ENCODE measurements at places on chromosomes 4 and X.

DNA sequence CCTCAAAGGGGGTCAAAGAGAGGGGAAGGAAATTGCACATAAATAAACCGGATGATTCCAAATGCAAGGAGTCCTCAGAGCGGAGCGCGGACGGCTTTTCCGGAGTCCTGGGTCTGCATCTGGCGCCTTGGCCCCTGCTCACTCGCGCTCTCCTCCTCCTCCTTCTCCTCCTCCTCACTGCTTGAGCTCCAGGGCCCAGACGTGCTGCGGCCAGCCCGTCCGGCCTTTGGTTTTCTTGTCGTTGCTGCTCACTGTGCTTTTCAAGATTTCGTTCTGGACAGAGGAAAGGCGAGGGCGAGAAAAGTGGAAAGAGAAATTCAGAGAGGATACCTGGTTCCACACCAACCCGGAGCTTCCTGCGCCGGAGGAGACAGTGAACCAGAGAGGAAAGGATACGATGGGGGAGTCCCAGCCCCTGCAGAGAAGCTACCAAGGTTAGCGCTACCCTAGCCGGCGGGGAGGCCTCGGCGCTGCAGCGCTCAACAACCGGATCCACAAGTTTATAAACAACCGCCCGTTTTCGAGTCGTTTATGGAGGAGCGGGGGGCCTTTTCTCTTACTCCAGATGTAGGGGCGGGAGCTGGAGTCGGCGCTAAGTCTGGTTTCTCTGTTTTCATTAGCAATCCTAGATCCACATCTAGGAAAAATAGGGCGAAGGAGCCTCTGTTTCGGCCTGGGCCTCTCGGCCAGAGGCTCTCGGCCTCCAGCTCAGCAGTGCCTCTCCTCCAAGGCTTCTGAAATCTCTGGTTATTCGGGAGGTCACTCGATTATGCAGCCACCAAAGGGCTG lies 2.7 kb downstream of the HAND2 start:
- no peak for DNase-seq

- no peak for DNase-seq
These were observed 97.9 kb upstream of the GUCY1A1 start for GRCh38 chr4:155568641-155569220.

DNA sequence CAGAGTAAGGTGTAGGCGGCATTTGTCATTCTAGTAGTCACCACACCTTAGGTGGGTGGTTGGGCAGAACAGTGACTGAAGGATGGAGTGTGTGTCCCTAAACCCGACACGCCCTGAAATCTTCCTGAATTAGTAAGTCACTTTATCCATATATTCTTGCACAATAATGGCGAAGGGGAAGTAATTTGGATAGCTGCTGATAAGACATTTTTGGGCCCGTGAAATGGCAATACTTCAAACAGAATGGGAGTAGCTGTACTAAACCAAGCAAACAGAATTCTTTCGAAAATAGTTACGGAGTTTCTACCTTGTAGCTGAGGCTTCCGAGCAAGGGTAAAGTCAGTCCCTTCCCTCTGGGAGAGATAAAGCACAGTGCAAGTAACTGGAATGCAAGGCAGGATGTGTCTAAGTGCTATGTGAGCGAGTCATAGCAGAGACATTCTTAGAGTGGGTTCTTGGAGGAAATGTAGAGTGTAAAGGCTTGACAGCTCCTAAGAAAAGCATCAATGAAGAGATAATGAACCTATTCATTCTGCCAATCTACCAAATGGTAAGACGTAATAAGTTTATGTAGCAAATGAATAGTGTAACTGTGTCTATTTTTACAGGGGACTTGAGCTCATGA lies 72.8 kb downstream of the CLCN5 start:
- no peak for DNase-seq

DNA sequence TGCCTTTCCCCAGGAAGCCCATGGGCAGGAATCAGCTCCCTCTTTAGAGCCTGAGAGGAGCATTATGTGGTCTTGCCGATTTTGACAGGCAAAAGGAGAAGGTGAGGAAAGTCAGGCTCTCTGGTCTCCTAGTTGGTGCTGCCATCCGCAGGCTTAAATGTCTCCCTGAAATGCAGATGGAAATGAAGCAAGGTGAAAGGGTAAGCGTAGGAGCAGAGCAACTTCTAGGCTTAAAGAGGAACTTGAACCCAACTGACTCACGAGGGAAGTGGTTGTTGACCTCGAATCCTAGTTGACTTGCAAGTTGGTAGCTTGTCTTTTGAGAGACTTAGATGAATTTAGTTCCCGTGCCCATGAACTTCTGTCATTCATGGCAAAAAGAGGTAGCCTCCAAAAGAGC lies 205.9 kb downstream of the PTTG2 start:
- no peak for DNase-seq

DNA sequence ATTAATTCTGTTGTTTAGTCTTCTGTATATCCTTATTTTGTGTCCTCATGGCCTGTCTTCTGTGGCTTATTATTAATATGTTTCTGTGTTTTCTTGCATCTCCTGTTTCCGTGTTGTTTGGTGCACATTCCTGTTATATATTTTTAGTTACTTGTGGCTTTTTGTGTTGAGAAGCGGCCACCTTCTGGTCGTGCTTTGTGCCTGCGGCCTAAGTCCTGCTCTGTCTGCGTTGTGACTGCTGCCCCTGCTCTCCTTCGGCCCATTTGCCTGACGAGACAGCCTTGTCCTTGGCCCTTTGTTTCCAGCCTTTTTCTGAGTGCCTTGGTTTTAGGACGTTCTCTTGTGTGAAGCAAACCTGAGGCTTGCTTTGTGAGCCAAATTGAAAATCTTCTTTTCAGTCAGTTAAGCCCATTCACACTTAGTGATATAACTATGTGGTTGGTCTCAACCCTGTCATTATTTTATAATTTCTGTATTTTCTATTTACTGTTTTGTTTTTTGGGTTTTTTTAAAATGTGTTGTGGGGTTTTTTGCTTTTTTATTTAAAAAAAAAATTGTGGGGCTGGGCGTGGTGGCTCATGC lies 43.8 kb downstream of the TNIP2 start:
- no peak for DNase-seq

DNA sequence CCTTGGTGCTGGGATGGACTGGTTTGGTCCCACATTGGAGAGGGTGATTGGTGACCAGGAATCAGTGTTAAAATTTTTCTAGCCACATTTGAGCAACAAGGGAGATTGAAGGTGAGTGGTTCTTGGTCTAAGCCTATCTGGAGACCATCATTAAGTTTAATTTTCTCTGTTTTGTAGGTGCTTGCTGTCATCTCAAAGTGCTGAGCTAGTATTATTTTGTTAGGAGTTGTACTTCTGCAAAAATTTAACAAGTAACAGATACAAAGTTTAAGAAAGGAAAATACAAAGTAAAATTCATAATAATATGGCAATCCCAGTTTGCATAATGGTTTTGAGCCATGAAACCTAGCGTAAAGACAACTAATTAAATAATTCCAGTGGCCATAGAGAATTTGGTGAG lies 66.5 kb downstream of the RAP1GDS1 start:
- DNase-seq: no peak

GRCh38 chrX:153565996-153566580 lies 32.9 kb downstream of the CCNQ start:
- DNase-seq: no peak

DNA sequence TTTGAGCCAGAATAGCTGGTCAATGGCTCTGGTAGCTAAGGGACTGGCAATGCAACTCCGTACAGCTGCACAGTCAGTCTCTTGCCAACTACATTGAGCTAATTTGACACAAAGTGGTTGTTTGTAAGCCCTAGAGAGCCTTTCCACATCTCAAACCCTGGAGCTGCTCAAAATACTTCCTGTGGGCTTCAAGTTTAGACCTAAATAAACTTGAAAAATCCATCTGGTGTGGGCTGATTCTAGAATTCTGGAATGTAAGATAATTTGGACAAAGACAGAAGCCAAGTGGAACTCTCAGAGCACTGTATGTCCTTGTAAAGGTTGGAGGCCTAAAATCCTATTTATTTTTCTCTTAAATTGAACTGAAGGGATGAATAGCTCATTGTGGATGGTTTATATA lies 380.8 kb downstream of the SPRY1 start:
- DNase-seq: no peak

GRCh38 chr4:88817740-88818139 lies 120.1 kb upstream of the NAP1L5 start:
- DNase-seq: no peak

DNA sequence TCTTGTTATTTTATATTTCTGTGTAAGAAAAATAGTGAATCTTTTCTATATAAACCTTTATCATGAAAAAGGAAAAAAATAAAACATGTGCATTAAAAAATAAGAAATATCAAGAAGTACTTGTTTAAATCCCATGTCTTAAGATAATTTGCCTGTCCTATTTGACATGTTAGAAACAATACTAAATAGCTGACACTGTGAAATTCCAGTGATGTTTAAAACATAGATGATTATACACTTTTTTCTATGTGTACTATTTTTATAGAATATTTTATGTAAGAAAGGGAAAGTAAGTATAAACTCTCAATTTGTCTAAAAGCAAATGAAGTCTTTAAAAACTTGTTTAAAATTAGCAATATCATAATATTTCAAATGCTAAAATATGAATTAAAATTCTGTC lies 543.2 kb upstream of the ATOH1 start:
- DNase-seq: no peak

DNA sequence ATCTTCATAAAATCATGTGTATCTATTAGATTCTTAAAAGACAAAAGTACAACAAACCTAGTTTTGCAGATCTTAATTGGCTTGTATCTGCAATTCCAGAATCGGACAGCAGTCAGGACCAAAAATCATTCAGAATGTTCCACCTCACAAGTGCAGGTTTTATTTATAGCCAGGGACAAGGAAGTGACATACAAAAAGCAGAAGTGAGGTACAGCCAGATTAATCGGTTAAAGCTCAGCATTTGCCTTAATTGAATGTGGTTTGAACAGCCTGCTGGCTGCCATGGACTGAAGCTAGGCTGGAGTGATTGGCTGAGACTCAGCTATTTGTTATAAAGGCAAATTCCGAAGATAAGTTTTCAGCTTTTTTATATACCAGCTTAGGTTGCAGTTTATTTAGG lies 932.6 kb downstream of the C4orf33 start:
- DNase-seq: no peak

DNA sequence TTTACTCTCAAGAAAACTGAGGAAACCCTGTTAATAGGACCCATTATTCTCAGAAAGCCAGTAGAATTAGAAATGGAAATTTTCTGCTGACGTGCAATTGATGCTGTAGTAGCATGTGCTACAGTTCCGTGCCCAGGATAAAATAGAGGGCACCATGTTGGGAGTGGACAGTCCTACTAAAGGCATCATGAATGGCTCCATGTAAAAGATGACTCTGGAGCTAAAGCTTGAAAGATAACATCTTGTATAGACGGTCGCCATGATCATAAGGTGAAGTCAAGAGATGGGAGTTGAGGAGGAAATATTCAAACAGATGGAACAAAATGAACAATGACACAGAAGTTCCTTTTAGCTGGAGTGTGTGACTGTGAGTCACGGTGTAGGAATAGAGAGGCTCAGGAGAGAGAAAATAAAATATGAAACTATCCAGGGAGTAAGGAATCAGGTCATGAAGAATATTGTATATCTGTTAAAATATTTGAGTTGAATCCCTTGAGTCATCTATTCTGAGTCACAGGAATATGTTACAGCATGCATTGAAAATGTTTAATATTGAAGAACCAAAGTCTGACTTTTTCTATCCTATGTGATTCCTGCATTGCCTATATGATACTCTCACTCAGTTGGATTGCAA lies 31.8 kb downstream of the ANXA10 start:
- no peak for DNase-seq

DNA sequence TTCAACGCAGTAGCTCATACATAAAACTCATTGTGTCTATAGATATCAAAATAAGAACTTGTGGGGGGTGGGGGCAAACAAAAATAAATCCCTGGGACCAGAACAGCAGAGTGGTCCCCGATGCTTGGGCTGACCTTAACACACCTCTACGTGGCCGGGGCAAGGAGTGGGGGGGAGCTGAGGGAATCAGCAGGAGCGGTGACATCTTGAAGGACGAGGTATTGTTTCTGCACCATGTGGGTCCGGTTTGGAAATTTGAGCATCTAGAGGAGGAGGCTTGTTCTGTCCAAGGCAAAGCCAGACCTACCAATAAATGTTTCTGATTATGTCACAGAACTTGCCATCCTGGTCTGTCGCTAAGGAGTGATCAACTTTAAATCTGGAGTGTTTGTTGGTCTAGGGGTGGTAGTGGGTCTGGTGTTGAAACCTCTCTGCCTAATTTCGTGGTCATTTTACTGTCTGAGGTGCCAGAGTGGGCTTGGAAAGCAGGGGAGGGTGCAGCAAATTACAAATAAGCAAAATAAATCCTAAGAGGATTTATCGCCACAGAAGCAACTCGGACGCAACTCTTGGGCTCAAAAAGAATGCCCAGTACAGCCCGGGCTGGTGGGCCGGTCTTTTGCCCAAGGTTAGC lies 774 bp upstream of the RAPGEF2 start:
- DNase-seq: no peak

DNA sequence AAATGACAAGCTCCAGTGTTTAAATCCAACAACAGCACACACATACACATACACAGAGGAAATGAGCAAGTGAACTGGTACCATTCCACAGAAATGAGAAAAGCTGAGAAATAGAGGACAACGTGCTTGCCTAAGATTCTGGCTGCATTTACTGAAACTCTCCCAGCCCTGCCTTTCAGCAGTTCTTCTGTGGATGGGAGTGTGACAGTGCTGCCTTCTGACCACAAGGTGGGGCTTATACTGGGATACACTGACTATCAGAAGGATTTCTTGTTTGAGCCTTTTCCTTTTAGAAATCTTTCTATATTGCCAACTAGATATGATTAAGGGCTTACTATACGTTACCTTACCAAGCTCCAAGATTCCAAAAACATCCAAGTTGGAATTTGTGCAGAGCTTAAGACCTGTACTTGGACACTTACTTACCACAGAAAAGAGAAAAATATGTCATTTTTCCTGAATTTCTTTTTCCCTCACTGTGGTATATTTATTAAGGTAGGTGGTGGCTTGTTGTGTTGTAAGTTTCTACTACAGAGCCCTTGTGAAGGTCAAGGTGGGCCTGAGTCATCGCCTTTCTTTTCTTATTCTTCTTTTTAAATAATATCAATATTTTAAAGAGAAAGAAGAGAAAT lies 10.7 kb upstream of the CXCL8 start:
- DNase-seq: no peak

GRCh38 chr4:158801066-158801465 lies 32.2 kb downstream of the FNIP2 start:
- DNase-seq: no peak

- DNase-seq: no peak
These were observed 60.9 kb downstream of the C4orf51 start for GRCh38 chr4:145740806-145741205.

- DNase-seq: no peak
These were observed 68.3 kb downstream of the LARP7 start for GRCh38 chr4:112704991-112705845.

- no peak for DNase-seq
These were observed 342.5 kb upstream of the FSTL5 start for GRCh38 chr4:162506253-162506652.

GRCh38 chr4:138446456-138446855 lies 204.3 kb upstream of the SLC7A11 start:
- DNase-seq: no peak

- no peak for DNase-seq
These were observed 5.5 kb upstream of the C4orf50 start for GRCh38 chr4:6023731-6024130.

DNA sequence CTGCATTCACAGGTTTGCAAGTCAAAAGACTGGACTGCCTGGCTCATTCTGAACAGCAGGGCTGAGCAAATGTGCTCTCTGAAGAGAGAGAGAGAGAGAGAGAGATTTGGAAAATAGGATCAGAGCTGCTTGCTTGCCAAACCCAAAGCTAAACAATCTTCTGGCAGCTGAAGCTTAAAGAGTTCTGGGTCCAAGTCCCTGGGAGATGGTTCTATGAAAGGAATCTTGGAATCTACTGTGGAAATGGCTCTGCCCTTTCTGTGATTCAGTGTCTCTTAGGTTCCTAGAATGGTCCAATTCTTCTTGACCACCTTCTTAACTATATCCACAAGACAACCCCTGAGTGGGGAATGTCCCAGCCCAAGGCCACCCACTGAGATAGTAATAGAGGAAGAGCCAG lies 66.1 kb upstream of the EFNB1 start:
- no peak for DNase-seq

All from activated CD4-positive, CD25-positive, alpha-beta regulatory T cell treated with anti-CD3 and anti-CD28 coated beads, Interleukin-2, amount 50 U/mL, for 16 hours (primary cell).